AG09319 (cell line): ENCODE measurements at places on chromosomes 6 and 20.
A peak's percentile ranks its signal among the peaks of the same experiment; 100 is the strongest.

GRCh38 chr6:89475634-89476033 is 42.7 kb downstream of the ANKRD6 start:
- DNase-seq, result no peak

- no peak for DNase-seq
Observed at GRCh38 chr6:42963855-42964605, 3.5 kb downstream of the GNMT start.

DNA sequence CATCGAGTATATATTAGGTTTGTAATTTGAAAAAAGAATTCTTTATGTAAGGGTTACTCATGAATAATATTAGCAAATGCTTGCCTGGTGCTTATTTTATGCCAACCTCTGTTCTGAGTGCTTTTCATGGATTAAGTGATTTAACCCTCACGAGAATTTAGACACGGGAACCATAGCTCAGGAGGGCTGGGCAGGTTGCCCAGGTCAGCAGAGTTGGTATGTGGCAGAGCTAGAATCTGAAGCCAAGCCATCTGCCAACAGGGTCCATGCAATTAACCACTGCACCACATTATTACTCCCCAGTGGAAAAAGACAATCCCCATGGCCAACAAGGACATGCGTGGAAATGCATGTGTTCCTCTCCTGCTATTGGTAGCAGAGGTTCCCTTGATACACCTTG is 345.6 kb downstream of the CDC5L start:
- DNase-seq, result no peak

- DNase-seq, result no peak
Observed at GRCh38 chr6:30533460-30534294, 22.6 kb downstream of the GNL1 start.

- no peak for DNase-seq
Observed at GRCh38 chr6:37155394-37156312, 14.3 kb upstream of the PIM1 start.

GRCh38 chr20:54291339-54292010 is 83.6 kb downstream of the PFDN4 start:
- DNase-seq, result no peak

- DNase-seq, result no peak
Observed at GRCh38 chr6:16749516-16750485, 11.5 kb downstream of the ATXN1 start.

DNA sequence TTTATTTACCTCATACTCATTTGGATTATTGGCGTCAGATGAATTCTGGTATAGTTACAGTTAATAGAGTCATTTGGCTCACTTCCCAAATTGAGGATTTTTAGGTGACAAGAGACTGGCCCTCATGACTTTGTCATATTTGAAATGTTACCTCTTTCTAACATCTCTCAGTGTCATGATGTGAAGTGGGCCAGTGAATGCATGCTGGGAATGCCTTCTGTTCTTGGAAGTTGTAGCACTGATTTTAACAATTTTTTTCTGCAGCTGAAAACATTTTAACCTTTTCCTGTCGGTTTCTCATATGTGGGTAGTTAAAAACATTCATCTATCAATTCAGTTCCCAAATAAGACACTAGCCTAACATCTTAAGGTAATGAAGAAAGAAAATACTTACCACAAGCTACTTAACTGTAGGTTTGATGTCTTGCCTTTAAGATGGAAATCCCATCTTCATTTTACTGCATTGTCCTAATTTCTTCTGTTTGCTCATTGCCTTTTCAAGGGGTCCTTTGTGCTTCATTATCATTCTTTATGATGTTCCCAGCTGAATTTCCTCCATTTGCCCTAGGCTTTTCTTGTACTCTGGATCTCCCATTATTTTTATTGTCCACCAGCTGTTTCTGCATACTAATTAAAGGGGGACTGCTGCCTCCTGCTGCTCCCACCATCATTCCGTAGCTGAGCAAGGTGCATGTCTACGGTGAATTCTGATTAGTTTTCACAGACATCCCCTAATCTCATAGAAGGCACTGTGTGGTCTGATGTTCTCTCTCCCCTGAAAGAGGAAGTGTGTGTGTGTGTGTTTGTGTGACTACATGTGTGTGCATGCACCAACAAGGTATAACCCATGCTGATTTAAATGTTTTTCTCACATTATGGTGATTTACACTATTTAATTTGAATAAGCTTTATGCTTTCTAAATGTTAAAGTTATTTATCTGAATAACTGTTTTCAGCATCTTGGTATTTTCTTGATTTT is 109.5 kb downstream of the B3GAT2 start:
- DNase-seq, result no peak

- no peak for DNase-seq
Observed at GRCh38 chr20:9144643-9145042, 75.8 kb downstream of the PLCB4 start.

GRCh38 chr6:41676431-41676830 is 38.2 kb downstream of the MDFI start:
- no peak for DNase-seq

DNA sequence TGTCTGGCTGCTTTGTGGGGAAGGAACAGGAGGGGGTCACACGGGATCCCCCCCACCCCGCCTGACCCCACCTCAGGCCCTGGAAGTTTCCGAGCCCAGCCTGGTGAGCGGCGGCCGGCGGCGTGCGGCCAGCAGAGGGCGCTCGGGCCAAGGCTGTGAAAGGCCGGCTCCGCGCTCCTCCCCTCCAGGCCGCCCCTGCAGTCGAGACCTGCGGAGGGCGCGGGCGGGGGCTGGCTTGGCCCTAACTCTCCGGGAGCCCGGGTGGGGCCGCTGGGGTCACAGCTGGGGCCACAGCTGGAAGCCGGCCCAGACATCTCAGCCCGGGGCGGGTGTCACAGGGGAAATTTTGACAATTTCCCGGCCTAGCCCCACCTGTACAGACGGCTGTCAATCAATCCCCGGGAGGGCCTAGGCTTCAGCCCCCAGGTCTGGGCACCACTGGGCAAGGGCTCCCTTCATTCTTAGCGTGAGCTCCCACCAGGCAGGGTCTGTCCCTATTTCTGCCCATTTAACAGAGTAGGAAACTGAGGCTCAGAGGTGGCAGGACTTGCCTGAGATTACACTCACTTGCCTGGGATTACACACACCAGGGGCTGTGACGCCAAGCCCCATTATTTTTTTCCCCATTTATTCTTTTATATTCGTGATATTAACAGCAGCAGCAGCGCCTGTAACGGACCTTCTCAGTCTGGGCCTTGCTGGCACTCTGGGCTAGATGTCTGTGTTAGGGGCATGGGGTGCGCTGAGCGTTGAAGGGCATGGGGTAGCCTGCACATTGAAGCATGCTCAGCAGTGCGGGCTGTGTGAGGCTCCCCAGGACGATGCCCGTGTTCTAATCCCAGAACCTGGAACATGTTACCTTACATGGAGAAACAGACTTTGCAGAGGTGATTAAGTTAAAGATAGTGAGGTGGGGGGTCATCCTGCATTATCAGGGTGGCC is 23.0 kb downstream of the ZBP1 start:
- DNase-seq, result no peak

DNA sequence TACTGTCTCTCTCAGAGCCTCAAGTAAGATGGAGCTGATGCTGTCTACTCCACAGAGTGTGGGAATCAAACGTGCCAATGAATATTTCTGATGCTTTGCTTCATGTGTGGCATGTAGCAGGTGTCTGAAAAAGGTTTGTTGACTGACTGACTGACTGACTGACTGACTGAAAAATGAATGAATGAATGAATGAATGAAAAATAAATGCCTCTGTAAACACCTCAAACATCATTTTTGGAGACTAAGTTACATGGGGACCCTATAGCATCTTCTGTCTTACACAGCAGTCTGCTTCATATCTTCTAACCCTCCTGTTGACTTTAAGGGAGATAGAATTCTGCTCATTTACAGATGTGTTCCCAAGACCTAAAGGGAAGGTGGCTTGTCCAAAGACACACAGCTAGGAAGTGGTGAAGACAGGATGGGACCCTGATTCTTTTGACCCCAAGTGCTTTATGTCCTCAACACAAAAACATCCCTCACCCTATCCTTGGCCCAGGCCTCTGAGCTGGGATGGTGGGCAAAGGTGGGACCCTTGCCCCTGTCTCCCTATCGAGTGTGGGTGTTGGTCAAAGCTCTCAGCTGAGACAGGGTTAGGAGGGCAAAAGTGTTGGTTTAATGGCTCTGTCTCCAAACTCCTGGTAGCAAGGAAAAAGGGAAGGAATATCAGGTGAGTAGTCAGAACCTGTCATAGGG is 104.4 kb downstream of the TOX2 start:
- no peak for DNase-seq

GRCh38 chr6:133290930-133291329 is 49.8 kb downstream of the EYA4 start:
- DNase-seq, result no peak

- DNase-seq, result peak; percentile 31
Observed at GRCh38 chr6:106300944-106301343, 24.6 kb downstream of the ATG5 start.

GRCh38 chr20:35172434-35172806 is 548 bp downstream of the PROCR start:
- no peak for DNase-seq

GRCh38 chr6:146484411-146484810 is 59.2 kb upstream of the RAB32 start:
- DNase-seq, result no peak

DNA sequence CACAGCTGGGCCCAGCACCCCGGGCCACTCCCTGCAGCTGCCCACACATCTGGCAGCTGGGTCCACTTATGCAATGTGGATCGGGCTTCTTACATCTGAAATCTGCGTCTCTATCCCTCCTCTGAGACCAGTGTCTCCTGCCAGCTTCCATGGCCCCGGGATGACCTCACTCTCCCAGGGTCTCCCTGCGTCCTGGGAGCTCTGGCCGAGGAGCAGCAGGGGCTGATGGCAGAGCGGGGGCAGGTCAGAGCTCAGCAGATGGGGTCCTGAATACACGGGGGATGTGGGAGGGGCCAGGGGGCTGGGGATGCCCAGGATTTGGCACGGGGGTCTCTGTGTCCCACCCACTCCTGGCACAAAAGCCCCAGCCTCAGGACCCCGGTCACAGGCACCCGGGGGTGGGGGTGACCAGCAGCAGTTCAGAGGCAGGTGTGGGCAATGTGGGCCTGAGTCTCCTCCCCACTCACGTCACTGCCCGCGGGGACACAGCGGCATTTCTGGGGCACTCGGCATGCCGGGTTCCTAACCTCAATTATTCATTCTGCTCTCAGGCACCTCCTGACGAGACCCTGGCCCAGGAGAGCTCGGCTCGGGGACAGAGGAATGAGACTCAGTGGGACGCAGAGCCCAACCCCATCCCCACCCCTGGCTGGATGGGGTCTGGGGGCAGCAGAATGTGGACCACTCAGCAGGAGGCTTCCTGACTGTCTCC is 16.4 kb downstream of the CHRNA4 start:
- no peak for DNase-seq

- DNase-seq, result no peak
Observed at GRCh38 chr6:97423190-97423589, 140.2 kb upstream of the MMS22L start.

DNA sequence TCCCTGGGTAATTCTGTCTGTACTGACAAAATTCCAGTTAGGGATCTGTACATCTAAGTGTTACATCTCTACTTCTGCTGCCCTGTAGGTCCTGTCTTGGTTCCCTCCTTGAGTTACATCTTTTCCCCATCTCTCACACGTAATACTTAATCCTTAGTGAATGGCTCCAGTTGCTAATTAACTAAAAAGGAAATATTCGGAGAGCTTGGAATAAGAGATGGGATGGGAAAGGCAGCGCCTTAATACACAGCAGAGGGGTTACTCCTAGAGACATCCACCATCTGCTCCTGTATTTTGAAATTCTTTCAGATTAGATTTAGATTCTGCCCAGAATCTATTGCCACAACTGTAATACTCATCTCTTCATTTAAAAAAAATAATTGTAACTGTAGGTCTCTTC is 384.0 kb downstream of the SAMD5 start:
- no peak for DNase-seq

GRCh38 chr6:136362421-136363356 is 73.0 kb upstream of the BCLAF1 start:
- DNase-seq, result no peak

DNA sequence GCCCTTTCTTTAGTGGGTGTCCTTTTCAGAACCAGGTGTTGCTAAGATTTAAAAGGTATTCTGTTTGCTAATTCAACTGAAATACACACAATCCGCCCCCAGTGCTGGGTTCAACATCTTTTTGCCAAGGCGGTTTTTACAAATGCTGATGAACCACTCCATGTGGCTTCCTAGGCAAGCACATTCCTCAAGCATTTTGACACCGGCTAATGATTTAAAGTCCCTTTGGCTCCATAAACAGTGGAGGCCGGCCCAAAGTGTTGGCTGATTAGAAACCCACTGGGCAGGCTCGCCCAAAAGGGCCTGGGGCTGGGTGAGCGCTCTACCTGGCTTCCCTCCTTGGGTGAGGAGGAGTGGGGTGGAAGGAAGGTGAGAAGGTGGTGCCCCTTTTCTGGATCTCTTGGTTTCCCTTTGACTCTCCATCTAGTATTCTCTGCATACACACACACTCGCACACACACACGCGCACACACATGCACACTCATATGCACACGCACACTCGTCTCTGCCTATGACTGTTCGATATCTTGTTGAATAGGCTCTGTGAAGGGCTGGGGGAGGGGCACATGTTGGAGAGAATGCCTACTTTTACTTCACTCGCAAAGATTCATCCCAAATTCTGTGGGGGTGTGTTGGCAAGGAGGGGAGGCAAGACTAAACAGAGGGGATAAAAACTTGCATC is 66.7 kb upstream of the ARMC2 start:
- DNase-seq, result no peak
